ENCODE measurements at places on chromosomes 13 and 19. TPM values are rescaled to one million over a fixed set of nuclear protein-coding genes. Genes with fewer than 3 reads are reported as not detected.

DNA sequence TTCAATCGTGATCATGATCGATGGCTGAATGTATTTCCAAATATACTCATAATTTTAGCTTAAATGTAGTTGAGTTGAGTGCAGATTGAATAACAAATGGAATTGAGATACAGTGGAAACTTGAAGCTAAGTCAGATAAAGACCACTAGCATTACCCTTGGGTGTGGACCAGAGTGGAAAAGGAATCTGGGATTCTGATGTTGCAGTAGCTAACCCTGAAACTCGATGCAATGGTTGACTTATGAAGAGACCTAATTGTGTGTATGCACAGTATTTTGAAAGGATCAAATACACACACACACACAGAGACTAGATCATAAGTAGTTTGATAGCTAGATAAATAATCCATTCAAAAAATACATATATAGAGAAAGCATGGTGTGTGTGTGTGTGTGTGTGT lies 135.8 kb downstream of the RXFP2 start:
- H3K27ac ChIP-seq, result no peak overlapping the region
- H3K27me3 ChIP-seq, result no peaks in the 10 kb centered on the region
- H3K4me3 ChIP-seq, result no peak overlapping the region
- no peaks in the 10 kb centered on the region for H3K4me1 ChIP-seq

- H3K4me1 ChIP-seq, result no peaks in the 10 kb centered on the region
- H3K27me3 ChIP-seq, result no peaks in the 10 kb centered on the region
- H3K27ac ChIP-seq, result no peak overlapping the region
- H3K36me3 ChIP-seq, result peaks cover 9% of the 10 kb centered on the region
- DNase-seq, result no peak
Observed at GRCh38 chr13:32370805-32371204, 55.5 kb downstream of the BRCA2 start.

GRCh38 chr13:113747291-113747833 lies 11.7 kb upstream of the TMEM255B start:
- H3K4me1 ChIP-seq, result no peaks in the 10 kb centered on the region
- DNase-seq, result no peak
- H3K36me3 ChIP-seq, result no peaks in the 10 kb centered on the region
- H3K27me3 ChIP-seq, result no peaks in the 10 kb centered on the region
- H3K27ac ChIP-seq, result no peak overlapping the region

- H3K36me3 ChIP-seq, result no peaks in the 10 kb centered on the region
- no peak overlapping the region for H3K27ac ChIP-seq
- no peak overlapping the region for H3K4me3 ChIP-seq
- H3K4me1 ChIP-seq, result no peaks in the 10 kb centered on the region
- no peaks in the 10 kb centered on the region for H3K27me3 ChIP-seq
Observed at GRCh38 chr19:18464646-18465045, 26.7 kb upstream of the ISYNA1 start.

GRCh38 chr19:47156861-47157430 lies 26.3 kb downstream of the SAE1 start:
- peak overlapping the region; percentile 14 for H3K27ac ChIP-seq
- peaks cover 18% of the 10 kb centered on the region for H3K4me1 ChIP-seq
- H3K36me3 ChIP-seq, result peaks cover 22% of the 10 kb centered on the region
- H3K27me3 ChIP-seq, result no peaks in the 10 kb centered on the region

DNA sequence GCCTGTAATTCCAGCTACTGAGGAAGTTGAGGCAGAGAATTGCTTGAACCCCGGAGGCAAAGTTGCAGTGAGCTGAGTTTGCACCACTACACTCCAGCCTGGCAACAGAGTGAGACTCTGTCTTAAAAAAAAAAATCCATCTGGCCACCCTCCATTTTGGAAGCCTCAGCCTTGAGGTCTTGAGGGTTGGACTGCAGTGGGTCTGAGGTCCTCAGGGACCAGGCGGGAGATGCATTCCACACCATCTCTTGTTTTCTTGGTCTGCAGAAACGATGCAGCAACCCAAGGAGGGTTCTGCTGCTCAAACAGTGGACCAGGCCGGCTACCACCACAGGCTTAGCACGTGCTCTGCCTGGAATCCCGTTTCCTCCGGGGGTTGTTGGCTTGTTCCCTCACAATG lies 299.3 kb downstream of the FGF9 start:
- no peaks in the 10 kb centered on the region for H3K36me3 ChIP-seq
- H3K27ac ChIP-seq, result no peak overlapping the region
- H3K4me3 ChIP-seq, result no peak overlapping the region
- H3K4me1 ChIP-seq, result no peaks in the 10 kb centered on the region
- DNase-seq, result peak; percentile 17

DNA sequence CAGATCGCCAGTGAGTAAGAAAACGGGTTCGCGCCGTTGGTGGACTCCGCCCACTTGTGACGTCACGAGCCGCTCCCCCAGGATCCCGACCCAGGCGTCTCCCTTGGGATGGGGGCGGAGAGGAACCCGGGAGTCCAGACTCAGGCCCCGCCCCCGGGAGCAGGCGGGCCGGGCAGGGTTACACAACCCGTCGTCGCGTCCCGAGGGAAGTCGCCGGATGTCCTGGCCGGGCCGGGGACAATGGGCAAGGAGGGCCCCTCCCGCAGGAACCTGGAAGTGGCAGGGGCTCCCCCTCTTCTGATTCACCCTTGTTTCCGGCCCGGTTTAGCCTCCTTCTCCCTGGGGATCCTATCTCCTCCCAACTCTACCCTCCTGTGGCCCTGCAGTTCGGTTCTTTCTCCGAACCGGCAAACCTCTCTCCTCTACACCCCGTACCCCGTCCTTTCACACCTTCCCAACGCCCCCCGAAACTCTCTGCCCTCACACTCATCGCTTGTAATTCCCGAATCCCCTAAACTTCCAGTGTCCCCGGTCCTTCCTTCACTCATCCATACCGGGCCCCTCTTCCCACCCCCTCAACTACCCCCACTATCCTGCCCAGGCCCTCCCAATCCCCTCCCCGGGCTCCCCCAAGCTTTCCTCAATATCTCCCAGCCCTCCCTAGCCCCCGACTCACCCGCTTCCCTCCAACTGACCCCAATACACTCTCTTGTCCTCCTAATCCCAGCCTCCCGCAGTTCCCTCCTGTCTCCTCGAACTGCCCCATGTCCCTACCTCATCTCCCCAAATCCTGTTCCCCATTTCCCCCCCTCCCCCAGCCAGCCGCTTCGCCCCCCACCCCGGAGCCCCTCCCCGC lies 20.0 kb upstream of the ERCC1 start:
- peak overlapping the region; percentile 56 for H3K27ac ChIP-seq
- peaks cover 11% of the 10 kb centered on the region for H3K4me1 ChIP-seq
- H3K36me3 ChIP-seq, result no peaks in the 10 kb centered on the region
- peak overlapping the region; percentile 66 for H3K4me3 ChIP-seq

DNA sequence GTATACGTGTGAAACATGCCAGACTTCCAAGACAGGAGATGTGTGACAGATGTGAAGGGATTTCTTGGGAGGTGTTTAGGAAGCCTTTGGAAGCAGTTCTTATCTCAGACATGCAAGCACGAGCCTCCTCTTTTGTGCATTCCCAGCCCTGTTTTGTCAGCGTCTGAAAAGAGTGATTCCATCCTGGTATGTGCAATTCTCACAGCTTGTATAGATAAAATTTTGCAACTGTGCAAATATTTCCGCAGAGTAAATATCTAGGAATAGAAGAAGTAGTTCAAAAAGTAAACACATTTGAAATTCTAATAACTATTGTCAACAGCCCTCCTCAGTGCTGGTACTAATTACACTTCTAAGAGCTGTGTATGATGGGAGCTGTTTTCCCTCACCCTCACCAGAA lies 72.3 kb upstream of the C1QTNF9B start:
- peaks cover 6% of the 10 kb centered on the region for H3K4me1 ChIP-seq
- no peaks in the 10 kb centered on the region for H3K27me3 ChIP-seq
- H3K36me3 ChIP-seq, result no peaks in the 10 kb centered on the region
- DNase-seq, result no peak
- no peak overlapping the region for H3K27ac ChIP-seq

GRCh38 chr13:48975856-48976575 lies at the start of gene FNDC3A:
FNDC3A (plus strand) TSS chr13:48975912; CDS start chr13:49006191, 30,279 bp downstream.
- peaks cover 12% of the 10 kb centered on the region for H3K27me3 ChIP-seq
- H3K4me3 ChIP-seq, result peak within 1 kb of the TSS; percentile 71
- peak within 1 kb of the TSS; percentile 92 for H3K27ac ChIP-seq
- H3K4me1 ChIP-seq, result peaks cover 19% of the 10 kb centered on the region
- no peaks in the 10 kb centered on the region for H3K36me3 ChIP-seq
- peak; percentile 91 for DNase-seq

DNA sequence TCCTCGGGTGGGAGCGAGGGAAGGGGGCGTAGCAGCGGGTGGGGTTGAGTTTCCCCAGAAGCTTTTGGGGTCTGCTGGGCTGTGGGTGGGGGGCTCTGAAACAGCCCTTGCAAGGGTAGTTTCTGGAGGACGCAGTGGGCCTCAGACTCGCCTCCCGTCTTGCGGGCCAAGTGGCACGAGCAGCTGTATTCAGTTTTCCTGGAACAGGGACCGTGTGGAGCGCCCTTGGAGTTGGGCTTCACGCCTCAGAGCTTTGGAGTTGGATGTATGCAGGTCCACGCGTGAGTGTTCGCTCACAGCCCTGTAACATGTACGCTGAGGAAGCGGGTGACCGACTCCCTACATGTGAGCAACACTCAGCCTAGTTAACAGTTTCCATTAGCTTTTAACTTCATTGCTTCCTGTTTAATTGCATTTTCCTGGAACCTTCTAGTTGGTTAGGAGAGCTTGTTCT lies 603 bp downstream of the TM9SF2 start:
- no peaks in the 10 kb centered on the region for H3K27me3 ChIP-seq
- peak overlapping the region; percentile 85 for H3K4me3 ChIP-seq
- peak overlapping the region; percentile 59 for H3K27ac ChIP-seq

DNA sequence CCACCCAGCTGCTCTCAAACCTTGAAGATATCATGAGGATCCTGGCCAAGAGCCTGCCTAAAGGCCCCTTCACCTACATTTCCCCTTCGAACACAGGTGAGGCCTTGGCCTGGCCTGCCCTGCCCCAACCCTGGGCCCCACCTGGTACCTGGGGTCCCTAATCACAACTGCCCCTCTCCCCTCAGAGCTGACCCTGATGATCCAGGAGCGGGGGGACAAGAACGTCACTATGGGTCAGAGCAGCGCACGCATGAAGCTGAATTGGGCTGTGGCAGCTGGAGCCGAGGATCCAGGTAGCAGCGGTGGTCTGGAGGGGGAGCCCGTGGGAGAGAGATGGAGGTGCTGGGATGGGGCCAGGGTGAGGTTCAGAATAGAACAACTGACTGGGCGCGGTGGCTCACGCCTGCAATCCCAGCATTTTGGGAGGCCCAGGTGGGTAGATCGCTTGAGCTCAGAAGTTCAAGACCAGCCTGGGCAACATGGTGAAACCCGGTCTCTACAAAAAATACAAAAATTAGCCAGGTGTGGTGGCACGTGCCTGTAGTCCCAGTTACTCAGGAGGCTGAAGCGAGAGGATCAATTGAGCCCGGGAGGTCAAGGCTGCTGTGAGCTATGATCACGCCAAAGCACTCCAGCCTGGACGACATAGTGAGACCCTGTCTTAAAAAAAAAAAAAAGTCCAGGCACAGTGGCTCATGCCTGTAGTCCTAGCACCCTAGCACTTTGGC lies 17.5 kb downstream of the DDX39A start:
- no peaks in the 10 kb centered on the region for H3K27me3 ChIP-seq
- no peak overlapping the region for H3K27ac ChIP-seq
- no peaks in the 10 kb centered on the region for H3K36me3 ChIP-seq
- no peak for DNase-seq

- no peak overlapping the region for H3K4me3 ChIP-seq
- H3K36me3 ChIP-seq, result no peaks in the 10 kb centered on the region
- DNase-seq, result no peak
- H3K27me3 ChIP-seq, result no peaks in the 10 kb centered on the region
- peaks cover 38% of the 10 kb centered on the region for H3K4me1 ChIP-seq
Observed at GRCh38 chr13:109154966-109155761, 525.8 kb downstream of the MYO16 start.

DNA sequence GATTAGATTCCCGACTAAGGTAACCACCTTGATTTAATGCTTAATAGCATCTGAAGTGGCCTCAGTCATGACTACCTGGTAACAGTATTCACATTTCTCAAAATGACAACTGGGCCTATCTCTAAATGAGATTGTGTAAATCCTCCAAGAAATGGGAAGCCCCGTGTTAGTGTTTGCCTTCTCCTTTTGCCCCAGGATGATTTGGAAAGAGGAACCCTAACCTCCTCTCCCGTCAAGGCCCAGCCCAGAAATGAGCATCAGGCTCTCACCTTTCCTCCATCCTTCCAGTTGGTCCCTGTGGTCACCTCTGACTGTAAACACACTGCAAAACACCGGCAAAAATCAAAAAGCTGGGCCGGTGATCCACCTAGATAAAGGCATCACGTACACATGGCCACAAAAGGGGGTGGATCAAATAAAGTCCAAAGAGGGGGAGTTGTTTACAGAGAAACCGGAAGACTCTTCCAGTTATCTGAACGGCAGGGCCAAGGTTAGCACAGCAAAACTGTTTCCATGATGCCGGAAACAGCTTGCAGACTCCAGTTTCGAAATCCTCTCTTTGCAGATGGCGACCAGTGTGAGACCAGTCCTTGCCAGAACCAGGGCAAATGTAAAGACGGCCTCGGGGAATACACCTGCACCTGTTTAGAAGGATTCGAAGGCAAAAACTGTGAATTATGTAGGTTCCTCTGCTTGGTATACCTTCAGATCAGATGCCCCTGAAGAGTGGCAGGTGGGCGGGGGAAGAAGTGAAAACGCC lies 16.4 kb downstream of the F10 start:
- no peak for DNase-seq
- no peak overlapping the region for H3K4me3 ChIP-seq
- no peak overlapping the region for H3K27ac ChIP-seq
- no peaks in the 10 kb centered on the region for H3K36me3 ChIP-seq

- no peak for DNase-seq
- no peak overlapping the region for H3K27ac ChIP-seq
- no peak overlapping the region for H3K4me3 ChIP-seq
- H3K36me3 ChIP-seq, result no peaks in the 10 kb centered on the region
Observed at GRCh38 chr19:54473892-54474372, 836 bp upstream of the CDC42EP5 start.

- no peaks in the 10 kb centered on the region for H3K27me3 ChIP-seq
- H3K36me3 ChIP-seq, result no peaks in the 10 kb centered on the region
- no peaks in the 10 kb centered on the region for H3K4me1 ChIP-seq
- no peak overlapping the region for H3K4me3 ChIP-seq
- no peak for DNase-seq
Observed at GRCh38 chr13:103143432-103143831, 77.2 kb upstream of the SLC10A2 start.

DNA sequence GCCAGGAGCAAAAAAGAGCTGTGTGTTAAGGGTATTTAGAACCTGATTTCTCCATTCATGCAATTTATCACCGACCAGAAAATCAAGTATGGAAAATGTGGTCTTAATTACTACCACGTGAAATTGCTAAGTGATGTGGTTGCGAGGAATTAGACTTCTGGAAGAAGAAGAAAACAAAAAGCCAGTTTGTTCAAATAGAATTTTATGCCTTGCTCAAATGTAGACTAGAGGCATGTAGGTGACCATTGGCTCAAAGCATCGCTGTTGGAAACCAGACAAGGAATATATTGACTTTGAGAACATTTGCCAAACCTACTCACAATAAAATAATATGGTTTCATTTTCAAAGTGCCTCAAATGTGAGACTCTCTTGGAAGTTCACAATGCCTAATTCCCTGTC lies 57.3 kb upstream of the LRCH1 start:
- no peak for DNase-seq
- H3K4me3 ChIP-seq, result no peak overlapping the region
- H3K27ac ChIP-seq, result no peak overlapping the region
- H3K4me1 ChIP-seq, result peaks cover 2% of the 10 kb centered on the region
- H3K36me3 ChIP-seq, result no peaks in the 10 kb centered on the region

Gene MEF2B
- total RNA-seq, result not detected

Gene HIPK4
- not detected for total RNA-seq

Gene MISP3
- total RNA-seq, result 0.68 TPM

Gene SLC46A3
- 0.06 TPM for total RNA-seq

Gene PRR36
- total RNA-seq, result 0.07 TPM

Gene CXCL17
- 0.12 TPM for total RNA-seq

Gene ZNF578
- 3.8 TPM for total RNA-seq

Gene CRX
- total RNA-seq, result 0.19 TPM

Gene ZNF442
- 6.0 TPM for total RNA-seq

All from neural progenitor cell (in vitro differentiated cells).